ENCODE measurements at places on chromosomes 5 and 9.

GRCh38 chr9:89171693-89172092 lies 6.9 kb downstream of the SHC3 start:
- no peak for DNase-seq

- no peak for DNase-seq
Measured at GRCh38 chr5:547086-547924, 23.1 kb upstream of the SLC9A3 start.

- DNase-seq: no peak
Measured at GRCh38 chr9:88889386-88889785, 101.9 kb upstream of the S1PR3 start.

DNA sequence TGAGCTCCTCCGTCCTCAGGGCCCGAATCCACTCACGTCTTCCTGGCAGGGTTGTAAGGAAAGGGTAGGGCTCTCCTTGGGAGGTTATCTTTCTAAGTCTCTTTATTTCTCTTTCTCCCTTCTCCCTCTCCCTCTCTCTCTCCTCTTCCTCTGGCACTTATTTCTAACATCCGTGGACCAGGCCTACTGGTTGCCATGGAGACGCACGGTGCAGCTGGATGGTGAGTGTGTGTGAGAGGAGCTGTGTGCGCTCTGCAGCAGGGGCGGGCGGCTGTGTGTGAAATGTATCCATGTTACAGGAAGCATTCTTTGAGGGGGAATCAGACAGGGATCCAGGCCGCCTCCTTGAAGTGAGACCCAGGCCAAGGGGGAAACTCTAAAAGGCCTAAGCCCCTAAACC lies 32.2 kb downstream of the PCDH1 start:
- no peak for DNase-seq

All from GM13977 (cell line).